ENCODE measurements at places on chromosomes 2 and 18.

GRCh38 chr2:221102896-221103688 is 469.0 kb downstream of the EPHA4 start:
- DNase-seq, result no peak

GRCh38 chr18:12686100-12686499 is 16.4 kb downstream of the CEP76 start:
- no peak for DNase-seq

DNA sequence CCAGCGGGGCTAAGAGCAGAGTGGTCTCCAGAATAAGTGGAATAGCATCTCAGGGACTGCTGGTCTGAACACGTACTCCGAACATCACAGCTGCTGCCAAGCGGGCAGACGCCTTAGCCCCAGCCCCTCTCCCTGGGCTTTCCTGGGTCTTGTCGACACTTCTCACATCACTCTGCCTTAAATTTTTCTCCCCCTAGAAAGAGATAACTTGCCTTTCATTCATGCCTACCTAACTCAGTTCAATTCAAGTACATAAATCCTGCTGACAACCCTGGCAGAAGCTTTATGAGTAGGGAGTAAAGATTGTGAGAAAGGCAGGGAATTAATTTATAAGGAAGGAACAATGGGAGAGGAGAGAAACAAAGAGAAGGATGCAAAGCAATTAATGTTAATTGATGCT is 202.9 kb upstream of the TNP1 start:
- no peak for DNase-seq

GRCh38 chr18:38663270-38663669 is 1097.7 kb upstream of the CELF4 start:
- DNase-seq, result no peak

DNA sequence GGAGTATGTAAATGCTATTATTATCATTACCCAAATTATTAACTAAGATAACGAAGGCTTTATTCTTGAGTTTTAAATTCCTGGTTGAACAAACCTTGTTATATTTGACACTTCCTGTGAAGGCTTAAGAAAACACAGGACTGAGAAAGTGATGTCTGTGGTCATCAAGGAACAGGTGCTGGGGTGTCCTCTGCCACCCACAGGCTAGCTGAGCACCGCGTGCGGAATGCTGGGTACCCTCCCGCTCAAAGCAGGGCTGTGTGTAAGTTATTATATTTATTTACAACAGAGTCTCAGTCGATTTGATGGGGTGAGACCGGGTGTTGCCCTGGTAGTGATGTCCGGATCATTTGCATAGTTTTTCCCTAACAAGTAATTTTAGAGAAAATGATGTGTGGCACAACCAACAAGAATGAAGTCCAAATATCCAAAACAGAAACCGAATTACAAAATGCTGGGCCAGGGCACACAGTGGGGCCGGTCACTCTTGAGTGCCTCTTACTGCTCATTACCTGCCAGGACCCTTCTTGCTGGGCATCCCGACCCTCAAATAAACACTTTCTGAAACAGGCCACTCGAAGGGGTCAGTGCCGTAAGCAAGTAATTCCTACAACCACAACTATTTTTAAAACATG is 49.2 kb downstream of the TMEM18 start:
- no peak for DNase-seq

Measured in activated T-helper 1 cell treated with Interleukin-2 at 50 U/mL for 16 hours (primary cell).